ENCODE measurements at places on chromosomes 4 and X.

DNA sequence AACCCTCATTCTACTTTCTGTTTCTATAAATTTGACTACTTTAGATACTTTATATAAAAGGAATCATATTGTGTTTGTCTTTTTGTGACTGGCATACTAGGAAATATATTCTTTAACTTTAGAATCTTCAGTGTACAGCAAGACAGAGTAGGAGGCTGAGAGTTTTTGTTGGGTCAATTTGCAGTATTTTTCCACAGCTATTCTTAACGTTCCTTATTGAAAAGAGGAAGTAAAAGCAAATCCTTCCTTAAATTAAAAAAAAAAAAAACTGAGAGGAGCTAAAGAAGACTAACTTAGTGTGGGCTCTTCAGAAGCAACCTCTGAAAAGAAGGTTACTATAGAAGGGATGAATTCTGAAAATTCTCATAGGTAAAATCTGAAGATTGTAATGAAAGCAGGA is 1194.6 kb downstream of the ADGRL3 start:
- DNase-seq, result no peak

DNA sequence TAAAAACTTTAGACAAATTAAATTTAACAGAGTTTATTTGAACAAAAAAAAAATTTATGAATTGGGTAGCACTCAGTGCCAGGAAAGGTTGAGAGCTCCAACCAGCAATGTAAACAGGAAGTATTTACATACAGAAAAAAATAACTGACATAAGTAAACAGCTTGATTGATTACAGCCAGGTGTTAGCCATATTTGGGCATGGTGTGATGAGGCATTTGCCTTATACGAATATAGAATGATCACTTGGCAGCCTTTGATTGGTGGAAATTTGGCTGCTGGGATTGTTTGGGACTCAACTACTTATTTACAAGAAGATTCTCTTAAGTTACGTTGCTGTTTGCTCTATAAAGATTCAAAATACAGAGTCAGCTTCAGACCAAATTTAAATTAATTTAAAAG is 172.0 kb downstream of the ADAM29 start:
- no peak for DNase-seq

- no peak for DNase-seq
Measured at GRCh38 chrX:54494989-54495813, 833 bp downstream of the FGD1 start.

DNA sequence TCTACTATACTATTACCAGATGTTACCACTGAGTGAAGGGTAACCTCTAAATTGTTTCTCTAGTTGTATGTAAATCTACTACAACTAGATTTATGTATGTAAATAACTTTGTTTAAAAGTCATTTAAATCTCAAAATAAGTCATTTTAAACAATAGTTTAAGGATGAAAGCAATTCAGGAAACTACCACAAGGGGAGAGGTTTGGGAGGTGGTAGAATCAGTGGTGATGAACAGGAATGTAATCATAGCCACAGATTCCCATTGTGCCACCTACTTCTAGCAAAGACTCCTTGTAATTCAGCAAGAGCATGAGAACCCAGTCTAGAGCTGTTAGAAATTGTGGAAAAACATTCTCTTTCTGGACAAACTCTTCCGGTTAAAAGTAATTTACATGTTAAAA is 234.6 kb downstream of the SLC7A11 start:
- no peak for DNase-seq

DNA sequence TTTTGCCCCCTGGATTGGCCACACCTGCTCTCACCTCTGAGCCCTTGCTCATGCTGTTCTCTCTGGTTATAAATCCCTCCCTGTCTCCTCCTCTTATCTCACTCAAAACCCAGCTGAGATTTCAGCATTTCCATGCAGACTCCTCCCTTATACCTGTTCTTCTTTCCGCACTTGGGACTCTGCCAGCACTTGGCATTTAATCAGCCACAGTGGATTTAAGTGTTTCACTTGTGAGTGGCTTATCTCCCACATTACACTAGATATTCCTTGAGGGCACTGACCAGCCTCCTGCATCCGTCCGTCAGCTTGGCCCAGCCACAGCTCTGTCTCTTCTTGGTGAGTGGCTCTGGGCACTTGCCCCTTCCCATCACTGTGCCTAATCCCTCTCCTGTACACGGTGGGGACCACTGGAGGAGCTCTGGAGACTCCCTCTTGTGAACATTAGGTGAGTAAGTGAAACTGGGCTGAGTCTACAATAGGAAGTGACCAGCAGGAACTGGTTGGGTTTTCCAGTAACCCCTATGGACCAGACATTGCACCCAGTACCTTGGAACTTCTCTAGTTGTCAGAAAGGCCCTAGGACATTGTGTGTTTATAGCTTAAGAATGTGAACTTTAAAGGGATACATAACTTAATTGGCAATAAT is 19.9 kb downstream of the FGFBP1 start:
- DNase-seq, result no peak

DNA sequence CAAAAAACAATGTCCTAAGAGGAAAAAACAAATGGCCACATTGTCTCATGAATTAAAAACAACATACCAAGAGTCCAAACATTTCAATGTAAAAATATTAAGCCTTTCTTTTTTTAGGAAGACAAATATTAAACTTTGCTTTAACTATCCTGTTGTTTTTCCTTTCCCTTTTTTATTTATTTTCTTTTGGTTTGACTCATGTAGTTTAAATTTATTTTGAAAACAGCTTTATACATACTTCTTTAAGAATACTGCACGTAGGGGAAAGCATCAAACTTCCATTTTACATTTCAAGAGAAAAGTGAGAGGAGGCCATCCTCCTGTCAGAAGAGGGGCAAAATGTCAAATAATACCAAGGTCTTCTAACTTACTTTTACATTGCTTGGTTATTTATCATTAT is 8.7 kb downstream of the GAB1 start:
- DNase-seq, result no peak

- no peak for DNase-seq
Measured at GRCh38 chrX:132063862-132064261, 40.8 kb downstream of the STK26 start.

DNA sequence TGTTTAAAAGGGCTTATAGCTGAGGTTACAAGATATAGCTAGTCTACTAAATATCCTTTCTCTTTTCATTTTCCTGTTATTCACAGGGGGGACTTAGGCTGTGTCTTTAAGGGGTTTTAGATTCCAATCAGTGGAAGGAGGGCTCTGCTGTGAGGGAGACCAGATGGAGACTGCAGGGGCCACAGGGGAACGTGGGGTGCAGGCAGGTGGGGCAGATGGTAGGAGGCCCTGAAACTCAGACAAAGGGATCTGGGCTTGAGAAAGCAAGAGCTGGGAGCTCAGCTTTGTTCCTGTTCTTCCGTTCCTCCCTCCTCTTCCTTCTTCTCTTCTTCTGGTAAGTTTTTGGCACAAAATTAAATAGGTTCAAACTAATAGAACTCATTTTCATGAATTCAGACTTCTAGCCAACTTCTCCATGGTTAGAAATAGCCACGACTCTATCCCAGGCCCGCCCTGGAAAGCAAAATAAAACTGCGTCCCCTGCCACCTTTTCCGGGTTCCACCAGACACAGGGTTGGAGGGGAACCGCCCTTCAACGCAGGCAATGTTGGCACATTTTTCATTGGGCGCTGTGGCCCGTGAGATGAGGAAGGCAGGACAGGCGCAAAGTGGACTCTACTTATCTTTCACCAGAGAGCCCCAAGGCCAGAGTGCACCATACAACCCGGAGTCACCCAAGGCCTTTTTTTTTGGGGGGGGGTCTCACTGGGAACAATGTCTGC is 3.5 kb upstream of the TMSB4X start:
- no peak for DNase-seq

DNA sequence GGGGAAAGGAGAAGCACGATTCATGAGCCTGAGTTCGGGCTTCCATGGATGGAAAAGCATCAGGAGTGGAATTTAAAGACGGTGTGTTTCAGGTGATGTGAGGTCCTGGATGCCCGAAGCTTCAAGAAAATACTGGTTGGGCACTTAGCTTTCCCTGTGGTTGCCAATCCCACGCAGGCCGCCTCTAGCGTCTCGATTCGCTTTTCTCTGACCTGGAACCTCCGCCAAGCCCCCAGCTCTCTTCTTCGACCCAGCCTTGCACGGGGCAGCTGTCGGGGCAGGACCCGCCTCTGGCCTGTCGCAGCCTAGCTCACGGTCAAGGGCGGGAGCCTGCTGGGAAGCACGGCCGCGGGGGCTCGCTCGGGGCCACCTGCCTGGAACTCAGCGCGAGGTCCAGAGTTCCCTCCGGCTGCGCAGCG is 308 bp upstream of the TLR2 start:
- no peak for DNase-seq

- DNase-seq, result no peak
Measured at GRCh38 chr4:124278477-124278876, 434.1 kb downstream of the ANKRD50 start.

GRCh38 chr4:76723373-76723772 is 174.6 kb downstream of the SOWAHB start:
- no peak for DNase-seq

DNA sequence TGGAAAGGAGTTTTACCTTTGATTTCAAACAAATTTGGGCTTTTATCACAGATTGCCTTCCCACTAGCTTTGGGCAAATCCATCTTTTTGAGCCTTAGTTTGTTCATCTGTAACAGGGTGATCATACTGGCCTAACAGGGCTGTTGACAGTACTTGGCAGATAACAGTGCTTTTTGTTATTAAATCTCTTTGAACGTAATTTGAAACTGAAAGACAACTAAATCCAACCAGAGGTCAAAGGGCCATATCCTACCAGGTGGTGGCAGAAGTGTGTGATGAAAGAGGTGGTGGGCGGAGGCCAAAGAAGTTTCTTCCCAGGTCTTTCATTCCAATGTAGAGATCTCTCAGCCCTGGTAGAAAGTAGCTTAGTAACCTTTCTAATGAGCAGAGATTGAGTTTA is 35.2 kb upstream of the TADA2B start:
- DNase-seq, result no peak

GRCh38 chr4:153573881-153574802 is 108.0 kb downstream of the TMEM131L start:
- no peak for DNase-seq

GRCh38 chrX:101803451-101803850 is 128.4 kb downstream of the ZMAT1 start:
- no peak for DNase-seq

DNA sequence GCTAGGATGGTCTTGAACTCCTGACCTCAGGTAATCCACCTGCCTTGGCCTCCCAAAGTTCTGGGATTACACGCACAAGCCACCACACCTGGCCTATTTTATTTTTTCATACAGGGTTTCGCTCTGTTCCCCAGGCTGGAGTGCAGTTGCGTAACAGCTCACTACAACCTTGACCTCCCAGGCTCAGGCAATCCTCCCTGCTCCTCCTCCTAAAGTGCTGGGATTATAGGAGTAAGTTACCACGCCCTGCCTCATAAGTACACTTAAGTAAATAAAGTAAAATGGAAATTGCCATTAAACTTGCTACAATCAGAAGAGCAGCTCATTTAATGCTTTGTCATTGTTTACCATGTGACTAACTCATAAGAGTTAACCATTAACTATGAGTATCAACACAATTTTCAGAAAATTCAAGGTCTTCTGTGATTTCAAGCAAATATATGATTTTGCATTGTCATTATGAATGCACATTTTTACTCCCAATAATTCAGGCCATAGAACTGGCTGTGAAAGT is 12.3 kb downstream of the UGDH start:
- DNase-seq, result no peak

DNA sequence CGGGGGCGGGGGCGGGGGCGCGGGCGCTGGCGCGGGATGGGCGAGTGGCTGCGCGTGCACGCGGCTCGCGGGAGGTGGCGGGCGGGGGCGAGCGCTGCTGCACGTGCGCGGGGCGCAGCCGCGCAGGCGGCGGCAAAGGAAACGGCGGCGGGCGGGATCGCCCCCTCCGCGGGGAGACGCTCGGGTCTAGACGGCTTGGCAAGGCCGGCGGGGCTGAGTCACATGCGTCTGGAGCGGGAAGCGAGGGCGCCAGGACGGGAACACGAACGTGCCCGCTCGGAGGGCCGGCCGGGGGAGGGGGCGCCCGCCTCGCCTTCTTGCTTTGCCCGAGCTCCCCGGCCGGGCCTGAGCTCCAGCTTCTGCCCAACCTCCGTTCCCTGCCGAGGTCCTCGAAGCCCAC is 4.3 kb upstream of the HAUS7 start:
- no peak for DNase-seq

DNA sequence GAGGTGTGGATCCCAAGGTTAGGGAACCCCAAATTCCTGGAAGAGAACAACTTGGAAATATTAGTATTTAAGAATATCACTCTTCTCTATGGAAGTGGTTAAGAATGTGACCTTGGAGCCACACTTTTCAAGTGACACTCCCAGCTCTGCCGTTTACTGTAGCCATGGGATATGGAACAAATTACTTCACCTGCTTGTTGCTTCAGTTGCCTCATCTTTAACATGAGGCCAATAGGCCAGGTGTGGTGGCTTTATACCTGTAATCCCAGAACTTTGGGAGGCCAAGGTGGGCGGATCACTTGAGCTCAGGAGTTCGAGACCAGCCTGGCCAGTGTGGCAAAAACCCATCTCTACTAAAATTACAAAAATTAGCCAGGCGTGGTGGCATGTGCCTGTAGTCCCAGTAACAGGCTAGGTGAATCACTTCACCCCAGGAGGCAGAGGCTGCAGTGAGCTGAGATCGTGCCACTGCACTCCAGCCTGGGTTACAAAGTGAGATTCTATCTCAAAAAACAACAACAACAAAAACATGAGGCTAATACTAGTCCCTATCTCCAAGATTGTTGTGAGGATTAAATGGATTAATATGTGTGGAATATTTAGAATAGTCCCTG is 13.0 kb downstream of the IL13RA1 start:
- no peak for DNase-seq

DNA sequence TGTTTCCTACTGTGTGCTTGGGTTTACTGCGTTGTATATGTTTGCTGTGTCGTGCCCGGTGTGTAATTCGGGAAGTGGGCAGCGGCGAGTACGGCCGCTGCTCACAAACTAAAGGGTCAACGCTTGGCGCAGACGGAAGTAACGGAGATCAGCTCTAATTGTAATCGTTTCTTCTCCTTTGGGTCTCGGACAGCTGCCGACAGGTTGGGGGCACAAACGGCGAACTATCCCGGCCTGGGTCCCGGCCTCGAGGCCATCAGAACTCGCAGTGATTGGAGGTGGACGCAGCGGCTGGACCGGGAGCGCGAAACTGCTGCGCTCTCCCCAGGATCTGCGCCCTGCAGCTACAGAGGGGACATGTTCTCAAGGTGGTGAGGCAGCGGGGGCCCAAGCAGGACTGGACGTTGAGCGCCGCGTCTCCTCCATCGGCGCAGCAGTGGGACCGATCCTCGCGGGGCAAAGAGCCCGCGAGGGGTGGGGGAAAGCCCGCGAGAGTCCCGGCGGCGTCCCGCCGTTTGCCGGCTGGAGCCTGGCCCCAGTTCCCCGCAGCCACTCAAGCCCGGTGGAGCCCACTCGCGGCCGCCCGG is 516 bp upstream of the ZIC3 start:
- no peak for DNase-seq

All from stimulated activated CD8-positive, alpha-beta memory T cell treated with anti-CD3 and anti-CD28 coated beads, Interleukin-4, amount 100 ng/mL, for 1 hour (primary cell).